ENCODE measurements at places on chromosomes 7 and 10.

DNA sequence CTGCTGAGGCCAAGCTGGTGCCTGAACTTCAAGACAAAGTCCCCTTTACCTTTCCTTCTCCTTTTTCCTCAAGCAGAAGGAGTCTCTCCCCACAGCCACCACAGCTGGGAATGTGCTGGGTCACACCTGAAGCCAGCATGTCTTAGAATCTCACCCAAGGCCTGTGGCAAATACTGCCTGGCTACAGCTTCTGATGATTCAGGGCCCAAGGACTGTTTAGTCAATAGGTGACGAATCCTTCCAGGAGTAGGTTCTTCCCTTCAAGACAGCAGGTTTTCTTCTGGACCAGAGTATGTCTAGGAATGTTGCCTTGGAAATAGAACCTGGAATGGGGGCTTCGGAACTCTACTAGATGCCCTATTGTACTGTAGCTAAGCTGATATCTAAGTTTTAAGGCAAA is 374.6 kb downstream of the KIF20B start:
- no peak for DNase-seq

GRCh38 chr7:7100432-7100849 is 81.9 kb upstream of the C1GALT1 start:
- no peak for DNase-seq

- DNase-seq = no peak
Observed at GRCh38 chr7:12712236-12712635, 24.8 kb downstream of the ARL4A start.

GRCh38 chr7:98223351-98223897 is 12.2 kb downstream of the BHLHA15 start:
- no peak for DNase-seq

DNA sequence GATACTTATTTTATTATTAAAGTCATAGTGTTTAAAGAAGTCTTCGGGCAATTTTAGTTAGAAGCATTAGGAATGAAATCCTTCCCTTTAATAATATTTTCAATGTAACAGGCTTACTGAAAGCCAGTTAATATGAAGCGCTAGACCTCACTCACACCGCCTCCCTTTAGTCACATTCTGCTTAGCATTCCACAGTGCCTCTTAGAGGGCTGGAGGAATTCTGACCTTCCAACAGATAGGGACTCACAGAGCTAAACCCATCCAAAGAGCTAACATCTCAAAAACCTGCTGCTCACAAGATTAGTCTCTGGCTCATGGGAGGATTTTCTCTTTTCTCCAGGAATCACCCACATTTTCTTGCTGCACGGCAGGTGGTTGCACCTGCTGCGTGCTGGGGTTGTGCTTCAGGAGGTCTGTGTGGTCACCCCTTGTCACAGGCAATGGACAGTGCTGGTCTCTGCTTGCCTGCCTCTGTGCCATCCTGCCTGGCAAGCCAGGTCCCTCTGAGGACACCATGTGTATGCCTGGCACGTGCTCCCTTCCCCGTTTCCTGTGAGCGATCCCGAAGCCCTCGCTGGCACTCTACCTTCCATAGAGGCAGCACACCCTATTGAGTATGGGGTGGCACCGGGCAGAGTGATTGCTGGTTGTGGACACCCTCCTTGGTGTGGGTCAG is 91.8 kb downstream of the KLF6 start:
- DNase-seq = no peak

GRCh38 chr10:73225518-73225917 is 21.5 kb downstream of the DNAJC9 start:
- no peak for DNase-seq

DNA sequence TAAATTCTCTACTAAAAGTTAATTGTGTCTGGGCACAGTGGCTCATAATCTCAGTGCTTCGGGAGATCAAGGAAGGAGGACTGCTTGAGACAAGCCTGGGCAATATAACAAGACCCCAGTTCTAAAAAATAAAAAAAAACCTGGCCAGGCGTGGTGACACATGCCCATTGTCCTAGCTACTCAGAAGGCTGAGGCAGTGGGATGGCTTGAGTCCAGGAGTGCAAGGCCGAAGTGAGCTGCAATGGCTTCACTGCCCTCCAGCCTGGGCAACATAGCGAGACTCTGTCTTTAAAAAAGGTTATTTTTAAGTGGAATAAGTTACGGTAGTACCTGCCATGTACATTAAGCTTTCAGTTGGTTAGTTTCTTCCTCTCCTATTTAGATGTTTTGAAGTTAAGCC is 28.9 kb downstream of the CDK14 start:
- DNase-seq = no peak

All from suppressor macrophage (primary cell).